ENCODE measurements at places on chromosomes 6 and 20. TPM values are rescaled to one million over a fixed set of nuclear protein-coding genes. Genes with fewer than 3 reads are reported as not detected.

OXT gene
- total RNA-seq: not detected

RPRD1B gene
- total RNA-seq: 37.4 TPM

CRIP3 gene
- total RNA-seq: 2.3 TPM

DNA sequence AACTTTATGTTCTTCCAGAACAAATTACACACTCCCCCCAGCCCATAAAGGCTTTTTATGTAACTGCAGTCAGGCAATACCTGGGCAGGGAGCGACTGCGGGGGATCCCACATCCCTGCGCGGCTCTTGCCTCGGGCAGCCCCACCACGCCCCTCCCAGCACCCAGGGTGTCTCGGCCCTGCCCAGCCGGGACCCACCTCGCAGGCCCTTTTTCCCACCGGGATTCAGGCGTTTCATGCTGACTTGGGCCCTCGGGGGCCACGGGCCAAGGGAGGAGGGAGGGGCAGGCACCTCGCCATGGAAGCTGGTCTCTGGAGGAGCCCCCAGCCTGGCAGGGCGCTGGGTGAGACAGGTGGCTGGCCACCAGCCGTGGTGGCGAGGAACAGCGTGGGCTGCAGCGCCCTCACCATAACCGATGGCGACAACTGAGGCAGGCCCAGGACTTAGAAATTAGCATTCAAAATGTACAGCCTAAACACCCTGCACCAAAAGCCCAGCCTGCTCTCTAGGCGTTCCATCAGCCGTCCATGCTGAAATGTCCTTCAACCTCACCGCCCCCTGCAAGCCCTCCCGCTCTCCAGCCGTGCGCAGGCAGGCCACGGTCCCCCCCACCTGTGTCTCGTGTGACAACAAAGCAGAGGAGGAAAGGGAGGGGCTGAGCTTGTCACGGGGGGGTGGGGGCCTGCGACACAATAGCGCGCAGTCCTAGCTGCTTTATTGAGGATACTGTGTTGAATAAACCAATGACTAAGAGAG is 15.1 kb upstream of the FOXC1 start:
- DNase-seq: no peak
- H3K4me3 ChIP-seq: no peak overlapping the region
- H3K27ac ChIP-seq: no peak overlapping the region
- H3K4me1 ChIP-seq: peaks cover 10% of the 10 kb centered on the region
- peaks cover 47% of the 10 kb centered on the region for H3K27me3 ChIP-seq

DNA sequence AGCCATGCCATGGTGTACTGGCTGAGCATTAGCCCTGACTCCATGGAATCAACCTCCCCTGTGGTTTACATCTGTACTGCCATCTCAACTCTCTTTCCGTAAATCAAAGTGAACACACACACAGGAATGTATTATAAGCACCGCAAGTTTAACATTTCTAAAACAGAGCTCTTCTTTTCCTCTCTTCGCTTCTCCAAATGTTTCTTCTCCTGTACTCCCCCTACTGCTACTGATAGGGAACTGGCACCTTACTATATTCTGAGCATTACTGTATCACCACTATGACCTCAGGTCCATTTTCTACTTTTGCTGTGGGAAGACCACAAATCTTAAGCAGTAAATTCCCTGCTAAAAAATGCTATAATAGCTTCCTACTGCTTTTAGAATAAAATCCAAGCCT is 101.2 kb downstream of the NUS1 start:
- H3K4me1 ChIP-seq: peaks cover 1% of the 10 kb centered on the region
- DNase-seq: no peak
- H3K27me3 ChIP-seq: peaks cover 10% of the 10 kb centered on the region

- H3K4me1 ChIP-seq: no peaks in the 10 kb centered on the region
- H3K27ac ChIP-seq: no peak overlapping the region
- no peaks in the 10 kb centered on the region for H3K36me3 ChIP-seq
- no peaks in the 10 kb centered on the region for H3K27me3 ChIP-seq
- no peak for DNase-seq
- no peak overlapping the region for H3K4me3 ChIP-seq
Measured at GRCh38 chr20:58469616-58470015, 45.6 kb downstream of the APCDD1L start.
